ENCODE measurements at places on chromosomes 7 and 10. TPM values are rescaled to one million over a fixed set of nuclear protein-coding genes. Genes with fewer than 3 reads are reported as not detected.

Gene COMTD1
- 8.9 TPM for total RNA-seq

DNA sequence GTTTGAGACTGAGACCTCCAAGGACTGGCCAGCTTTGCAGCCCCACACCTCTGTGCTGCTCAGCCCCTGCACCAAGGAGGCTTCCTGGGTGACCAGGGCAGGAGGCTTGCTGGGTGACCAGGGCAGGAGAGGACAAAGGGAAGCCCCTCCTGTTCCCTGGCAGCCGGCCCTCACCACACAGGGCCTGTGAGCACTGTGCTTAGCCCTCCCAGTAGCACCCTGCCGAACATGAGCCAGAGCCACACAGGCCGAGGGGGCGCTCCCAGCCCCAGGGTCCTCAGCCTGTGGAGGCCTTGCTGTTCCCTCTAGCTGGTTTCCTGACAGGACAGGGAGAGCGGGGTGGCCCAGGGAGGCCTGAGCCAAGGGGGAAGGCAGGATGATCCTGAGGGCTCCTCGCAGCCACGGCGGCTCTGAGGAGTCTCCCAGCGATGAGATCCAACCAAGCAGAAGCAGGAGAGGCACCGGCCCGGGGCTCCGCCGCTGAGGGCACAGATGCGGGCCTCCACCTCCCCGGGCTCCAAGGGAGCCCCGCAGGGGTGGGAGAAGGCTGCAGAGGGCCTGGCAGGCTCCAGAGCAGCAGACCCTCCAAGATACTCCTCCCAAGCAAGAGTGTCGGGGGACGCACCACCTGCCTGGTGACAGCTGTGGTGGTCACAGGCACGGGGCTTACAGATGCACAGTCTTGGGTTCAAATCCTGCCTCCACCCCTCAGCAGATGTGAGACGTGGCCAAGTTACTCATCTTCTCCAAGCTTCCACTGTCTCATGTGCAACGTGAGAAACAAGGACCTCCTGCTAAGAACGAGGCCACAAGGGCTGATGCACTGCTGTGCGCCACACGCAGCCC, 22.5 kb downstream of the WDR86 start:
- no peak for DNase-seq

- no peak for DNase-seq
These were observed 34.6 kb upstream of the BTRC start for GRCh38 chr10:101319241-101319915.

Gene CUTC
- 13.7 TPM for total RNA-seq

- no peak for DNase-seq
These were observed 130.2 kb upstream of the CNTNAP2 start for GRCh38 chr7:145986248-145986874.

GRCh38 chr7:45726883-45727282, 146.0 kb downstream of the CCDC201 start:
- no peak for DNase-seq

Data from endothelial cell (in vitro differentiated cells).